ENCODE measurements at places on chromosomes 12 and 14. TPM values are rescaled to one million over a fixed set of nuclear protein-coding genes. Genes with fewer than 3 reads are reported as not detected.

DNA sequence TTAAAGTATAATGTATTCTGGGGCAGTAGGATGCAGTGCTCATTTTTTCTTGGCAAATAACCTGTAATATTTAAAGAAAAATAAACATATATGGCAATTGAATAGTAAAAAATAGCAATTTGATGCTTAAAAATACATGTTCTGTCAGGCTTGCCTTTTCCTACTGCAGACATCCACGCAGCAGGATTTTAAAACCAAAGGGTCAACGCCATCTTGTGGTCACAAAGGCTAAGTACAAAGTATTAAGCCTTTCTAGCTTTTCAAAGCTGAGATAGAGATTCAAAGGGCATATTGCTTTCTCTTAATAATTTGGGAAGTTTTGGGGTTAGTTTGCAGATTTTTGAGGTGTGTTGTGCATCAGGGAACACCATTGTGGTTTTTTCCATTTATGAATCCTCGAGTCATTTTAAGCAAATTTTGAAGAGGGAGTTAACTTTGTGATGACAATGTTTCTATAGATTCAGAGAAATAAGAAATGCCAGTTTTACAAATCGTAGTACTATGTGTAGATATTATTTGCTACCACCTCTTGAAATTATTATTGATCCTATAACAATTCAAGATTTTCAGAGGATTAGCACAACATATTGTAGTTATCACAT lies 4.7 kb upstream of the CCER1 start:
- peak; percentile 14 for DNase-seq
- H3K27ac ChIP-seq: no peak overlapping the region
- no peaks in the 10 kb centered on the region for H3K27me3 ChIP-seq
- H3K4me3 ChIP-seq: no peak overlapping the region

The DCN gene
- total RNA-seq: 17.9 TPM

DNA sequence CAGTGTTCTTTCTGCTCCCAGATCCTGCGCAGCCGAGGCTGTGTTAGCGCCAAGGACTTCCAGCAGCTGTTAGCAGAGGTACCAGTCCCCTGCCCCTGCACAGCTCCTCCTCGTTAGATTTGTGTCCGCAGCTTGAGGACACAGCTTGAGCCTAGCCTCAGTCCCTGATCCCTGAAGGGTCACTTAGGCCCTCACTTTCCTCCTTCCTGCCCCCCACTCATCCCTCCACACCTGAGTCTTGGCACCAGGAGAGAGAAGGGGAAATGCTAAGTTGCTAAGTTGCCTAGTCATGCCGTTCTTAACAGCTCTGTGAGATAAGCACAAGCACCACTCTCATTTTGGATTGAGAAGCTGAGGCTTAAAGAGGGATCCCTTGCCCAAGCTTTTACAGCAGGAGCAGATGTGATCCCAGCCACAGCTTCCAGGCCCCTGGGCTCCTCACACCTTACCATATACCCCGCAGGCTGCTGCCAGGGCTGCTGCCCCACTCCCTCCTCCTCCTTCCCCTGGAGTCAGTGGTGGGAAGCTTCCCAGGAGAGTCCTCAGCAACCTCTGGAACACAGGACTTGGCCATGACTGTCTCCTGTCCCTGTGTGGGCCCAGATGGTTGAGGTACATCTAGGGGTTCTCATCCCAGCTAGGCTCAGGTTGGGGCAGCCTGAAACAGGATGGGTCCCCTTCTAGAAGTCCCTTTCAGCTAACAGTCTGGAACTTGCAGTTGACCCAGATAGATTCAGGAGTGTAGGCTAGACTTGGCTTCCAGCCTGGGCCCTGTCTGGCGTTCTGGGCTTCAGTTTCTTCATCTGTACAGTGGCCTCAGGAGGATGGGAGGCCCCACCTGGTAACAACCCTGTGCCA lies 975 bp downstream of the OGFOD2 start:
- H3K4me1 ChIP-seq: peaks cover 27% of the 10 kb centered on the region
- no peaks in the 10 kb centered on the region for H3K36me3 ChIP-seq
- peak overlapping the region; percentile 99 for H3K4me3 ChIP-seq
- H3K27me3 ChIP-seq: peaks cover 6% of the 10 kb centered on the region
- no peak for DNase-seq
- peak overlapping the region; percentile 100 for H3K27ac ChIP-seq

The PDE3A gene
- 2.4 TPM for total RNA-seq

The RPGRIP1 gene
- total RNA-seq: not detected

The ASCL1 gene
- 5.1 TPM for total RNA-seq

The DDX24 gene
- 168 TPM for total RNA-seq

- H3K27me3 ChIP-seq: no peaks in the 10 kb centered on the region
- peaks cover 5% of the 10 kb centered on the region for H3K4me1 ChIP-seq
Measured at GRCh38 chr14:68856572-68856971, 63.7 kb upstream of the ZFP36L1 start.

GRCh38 chr12:6979021-6979420 lies 8.3 kb downstream of the EMG1 start:
- peaks cover 12% of the 10 kb centered on the region for H3K36me3 ChIP-seq
- no peak for DNase-seq
- H3K4me1 ChIP-seq: peaks cover 3% of the 10 kb centered on the region
- peak overlapping the region; percentile 57 for H3K27ac ChIP-seq

DNA sequence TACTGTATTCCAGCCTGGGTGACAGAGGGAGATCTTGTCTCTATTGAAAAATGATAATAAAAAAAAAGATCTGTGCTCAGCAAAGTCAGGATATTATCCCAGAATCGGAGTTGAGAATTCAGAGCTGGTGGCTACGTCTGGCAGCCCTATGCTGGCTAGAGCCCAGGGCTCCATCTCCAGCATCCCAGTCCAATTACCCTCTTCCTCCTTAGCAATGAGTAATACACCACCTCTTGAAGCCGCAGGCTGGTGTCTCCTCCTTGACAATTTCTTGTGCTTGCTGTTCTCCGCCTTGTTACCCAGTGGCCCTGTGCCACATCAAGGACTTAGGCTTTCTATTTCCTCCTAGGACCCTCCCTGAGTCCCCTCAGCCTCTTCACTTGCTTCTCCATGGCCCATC lies 38.4 kb upstream of the DDX11 start:
- H3K4me1 ChIP-seq: no peaks in the 10 kb centered on the region
- DNase-seq: no peak
- no peaks in the 10 kb centered on the region for H3K36me3 ChIP-seq
- H3K27me3 ChIP-seq: no peaks in the 10 kb centered on the region

The MRPS35 gene
- total RNA-seq: 36.7 TPM

Data from neural crest cell (in vitro differentiated cells).